ENCODE measurements at places on chromosomes 12 and 14.

DNA sequence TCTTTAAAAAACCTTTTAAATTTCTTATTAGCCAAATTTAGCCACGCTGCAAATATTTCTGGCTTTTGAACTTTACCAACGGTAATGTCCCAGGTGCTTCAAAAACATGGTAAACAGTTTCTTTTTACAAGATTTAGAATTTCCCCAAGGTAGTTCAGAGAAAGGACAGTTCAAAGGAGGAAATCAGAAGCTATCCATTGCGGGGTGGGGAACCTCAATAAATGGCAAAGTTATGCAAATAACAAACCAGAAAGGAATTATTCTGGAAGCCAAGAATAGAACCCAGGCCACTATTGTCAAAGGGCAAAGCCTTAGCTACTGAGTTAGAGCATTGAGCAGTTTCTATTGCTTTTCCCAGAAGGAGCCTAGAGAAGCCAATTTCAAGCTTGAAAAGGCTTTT, 62.3 kb downstream of the PDE6H start:
- DNase-seq = no peak

DNA sequence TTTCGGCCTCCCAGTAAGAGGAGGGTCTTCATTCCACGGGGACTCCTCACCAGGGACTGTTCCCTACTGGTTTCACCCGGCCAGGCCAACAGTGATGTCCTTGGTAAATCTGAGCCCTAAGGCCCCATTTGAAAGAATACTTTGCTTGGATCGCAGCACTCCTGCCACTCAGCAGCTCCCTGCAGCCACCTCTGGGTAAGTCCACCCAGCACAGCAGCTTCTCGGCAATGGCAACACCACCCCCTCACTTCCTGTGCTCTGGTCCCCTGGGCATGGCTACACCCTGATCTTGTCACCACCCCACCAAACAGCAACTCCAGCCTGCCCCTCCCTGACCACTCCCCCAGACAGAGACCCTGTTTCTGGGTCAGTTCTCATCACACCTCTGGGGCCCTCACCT, 100.3 kb downstream of the SETD3 start:
- DNase-seq = no peak

- DNase-seq = no peak
Measured at GRCh38 chr14:30906752-30907658, 32.6 kb downstream of the COCH start.

GRCh38 chr14:74426202-74426582, at the start of gene SYNDIG1L:
SYNDIG1L (minus strand) TSS chr14:74426210; CDS start chr14:74409744, 16,466 bp downstream.
- no peak for DNase-seq

GRCh38 chr14:92552066-92552465, 38.5 kb downstream of the RIN3 start:
- no peak for DNase-seq

DNA sequence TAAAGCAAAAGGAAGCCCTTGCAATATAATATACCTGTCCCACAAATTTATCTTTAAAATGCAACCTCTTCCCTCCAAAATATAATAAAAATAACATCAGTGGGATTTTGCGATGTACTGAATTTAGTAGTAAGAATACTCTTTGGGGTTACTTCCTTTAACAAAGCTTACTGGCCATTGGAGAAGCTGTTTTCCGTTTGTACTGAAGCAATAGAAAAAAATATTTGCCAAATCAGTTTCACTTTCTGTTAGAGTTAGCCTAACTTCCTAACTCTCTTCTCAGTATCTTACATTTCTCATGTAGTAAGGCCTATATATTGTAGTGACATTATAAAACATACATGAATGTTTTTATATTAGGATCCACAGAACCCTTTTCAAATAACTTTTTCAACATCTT, 3.7 kb downstream of the MAX start:
- DNase-seq = no peak

GRCh38 chr14:23478109-23478759, 8.7 kb downstream of the NGDN start:
- DNase-seq = no peak

- no peak for DNase-seq
Measured at GRCh38 chr12:102954134-102954533, 3.3 kb upstream of the ASCL1 start.

GRCh38 chr14:75879031-75879430, 102.8 kb downstream of the TGFB3 start:
- DNase-seq = no peak

GRCh38 chr12:115216301-115216700, 532.3 kb upstream of the TBX3 start:
- peak; percentile 84 for DNase-seq

GRCh38 chr14:100640471-100641273, 53.5 kb upstream of the BEGAIN start:
- DNase-seq = no peak

DNA sequence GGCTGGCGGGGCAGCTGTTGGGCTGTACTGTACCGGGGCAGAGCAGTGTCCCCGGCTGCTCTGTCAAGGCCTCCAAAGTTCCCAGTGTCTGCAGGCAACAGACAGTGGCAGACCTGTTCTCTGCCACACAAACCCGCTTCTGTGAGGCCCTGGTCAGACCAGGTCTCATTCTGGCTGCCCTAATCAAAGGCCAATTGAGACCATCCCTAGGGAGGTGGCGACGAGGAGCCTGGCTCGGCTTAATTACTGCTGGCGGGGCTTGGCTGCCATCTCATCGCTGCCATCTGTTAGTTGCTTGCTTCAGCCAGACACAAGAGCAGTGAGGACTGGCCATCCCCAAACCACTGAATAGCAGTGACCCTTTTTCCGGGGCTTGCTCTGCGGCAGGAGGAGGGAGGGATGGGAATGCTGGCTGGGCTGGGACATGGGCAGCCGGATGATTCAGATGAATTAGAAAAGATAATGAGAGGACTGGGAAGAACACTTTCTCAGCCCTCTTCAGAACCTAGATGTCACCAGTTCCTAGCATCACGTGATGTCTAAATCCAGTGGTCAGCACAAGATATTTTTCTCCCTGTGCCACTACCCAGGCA, 24.5 kb downstream of the ERG28 start:
- DNase-seq = no peak

DNA sequence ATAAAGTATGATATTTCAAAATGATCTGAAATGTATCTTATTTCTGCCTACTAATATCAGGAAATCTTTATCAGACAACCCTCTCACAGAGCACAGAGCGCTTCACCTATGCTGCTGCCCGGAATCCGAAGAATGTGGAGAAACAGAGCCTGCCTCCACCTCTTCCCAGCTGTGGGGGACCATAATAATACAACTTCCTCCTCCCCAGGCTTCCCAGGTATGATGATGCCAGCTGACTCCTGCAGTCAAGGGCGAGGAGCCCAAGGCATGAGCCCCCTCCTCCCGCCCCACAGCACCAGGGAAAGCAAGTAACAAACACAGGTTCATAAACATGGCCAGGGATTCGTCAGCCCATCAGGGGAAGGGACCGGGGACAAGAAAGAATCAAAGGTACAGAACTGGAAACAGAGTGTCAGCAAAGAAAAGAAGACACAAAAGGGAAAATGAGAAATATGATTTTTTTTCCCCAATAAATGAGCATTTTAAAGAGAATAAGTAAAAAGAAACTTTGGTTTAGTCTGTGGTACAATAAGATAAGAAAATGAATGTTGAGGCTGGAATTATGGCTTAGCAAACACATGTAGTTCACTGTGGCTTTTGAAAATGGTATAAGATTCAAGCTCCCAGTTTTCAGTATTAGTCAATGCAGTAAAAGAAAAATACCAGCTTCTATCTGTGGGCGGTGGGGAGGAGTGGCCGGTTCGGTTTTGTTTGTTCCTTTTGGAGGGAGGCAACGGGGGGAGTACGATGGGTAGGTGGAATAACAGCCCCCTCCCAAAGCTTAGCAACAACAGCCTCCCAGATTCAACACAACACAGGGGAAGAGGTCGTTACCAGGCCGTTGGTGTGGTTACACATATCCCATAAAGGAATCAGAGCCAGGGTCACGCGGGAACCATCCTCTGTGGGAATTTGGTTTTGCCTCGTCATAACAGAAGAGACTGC, 68.3 kb downstream of the SETD3 start:
- no peak for DNase-seq

DNA sequence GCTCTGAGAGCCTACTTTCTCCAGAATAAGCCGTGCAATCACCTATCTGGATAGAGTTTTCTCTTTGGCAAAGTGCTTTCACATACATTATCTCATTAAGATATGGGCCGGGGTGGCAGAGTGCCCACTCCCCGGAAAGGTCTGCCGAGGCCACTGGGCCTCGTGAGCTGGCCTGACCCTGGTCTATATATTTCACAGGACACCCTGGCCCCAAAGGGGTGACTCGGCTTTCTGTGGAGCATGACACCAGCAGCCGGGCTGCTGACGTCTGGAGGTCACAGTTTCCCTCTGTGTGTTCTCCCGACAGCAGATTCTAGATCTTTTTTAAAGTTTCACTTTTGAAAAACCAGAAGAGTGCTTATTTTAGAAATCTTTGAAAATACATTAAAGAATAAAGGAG, 27.9 kb upstream of the ATP2A2 start:
- no peak for DNase-seq

- no peak for DNase-seq
Measured at GRCh38 chr14:29169408-29169807, 402.8 kb downstream of the FOXG1 start.

- no peak for DNase-seq
Measured at GRCh38 chr14:69481815-69482568, 2.5 kb upstream of the PLEKHD1 start.

DNA sequence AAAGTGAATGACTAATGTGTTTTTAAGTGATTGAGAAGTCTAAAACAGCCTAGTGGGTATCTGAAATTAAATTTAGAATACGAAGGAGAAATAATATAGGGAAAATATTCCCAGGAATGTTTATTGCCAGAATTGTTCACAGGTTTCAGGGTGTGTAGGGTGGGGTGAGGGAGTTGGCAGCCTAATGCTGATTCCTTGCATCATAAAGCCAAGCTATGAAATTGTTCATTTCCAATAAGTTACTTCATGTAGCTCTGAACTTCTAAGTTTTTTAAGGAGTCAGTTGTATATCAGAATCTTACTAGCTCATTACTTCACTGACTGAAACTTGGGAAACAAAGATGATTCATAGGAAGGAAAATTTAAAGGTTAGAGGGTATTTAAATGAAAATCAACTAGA, 56.4 kb downstream of the RAB35 start:
- no peak for DNase-seq

DNA sequence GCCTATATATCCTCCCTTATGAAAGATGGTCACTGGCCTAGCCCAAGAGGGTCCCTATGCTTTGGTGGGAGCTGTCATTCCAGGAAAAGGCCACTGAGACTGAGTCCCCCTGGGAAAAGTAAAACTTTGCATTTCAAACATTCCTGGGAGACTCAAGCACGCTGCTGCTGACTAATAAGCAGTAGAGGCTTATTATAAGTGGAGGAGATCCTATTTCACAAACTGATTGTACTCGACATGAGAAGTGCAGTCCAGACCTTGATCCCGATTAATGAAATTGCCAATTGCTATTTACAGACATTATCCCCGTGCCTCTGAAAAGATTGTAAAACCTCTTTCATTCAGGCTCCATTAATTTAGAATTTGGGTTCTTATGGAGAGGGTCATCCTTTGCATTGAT, 96.6 kb downstream of the EMP1 start:
- no peak for DNase-seq

DNA sequence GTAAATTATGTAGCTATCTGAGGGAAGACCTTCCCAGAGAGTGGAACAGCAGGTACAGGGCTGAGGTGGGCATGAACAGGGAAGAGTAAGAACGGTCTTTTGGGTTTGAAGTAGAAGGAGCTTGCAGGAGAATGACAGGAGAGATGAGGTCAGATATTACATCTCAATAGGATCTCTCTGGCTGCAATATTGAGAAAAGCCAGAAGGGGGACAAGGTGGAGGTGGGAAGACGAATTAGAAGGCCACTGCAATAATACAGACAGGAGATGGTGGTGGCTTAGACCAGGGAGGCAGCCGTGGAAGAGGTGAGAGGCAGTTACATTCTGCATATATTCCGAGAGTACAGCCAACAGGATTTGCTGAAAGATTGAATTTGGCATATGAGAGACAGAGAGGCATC, 310.2 kb downstream of the APAF1 start:
- DNase-seq = no peak

GRCh38 chr12:19186722-19187661, 57.5 kb downstream of the PLEKHA5 start:
- no peak for DNase-seq

DNA sequence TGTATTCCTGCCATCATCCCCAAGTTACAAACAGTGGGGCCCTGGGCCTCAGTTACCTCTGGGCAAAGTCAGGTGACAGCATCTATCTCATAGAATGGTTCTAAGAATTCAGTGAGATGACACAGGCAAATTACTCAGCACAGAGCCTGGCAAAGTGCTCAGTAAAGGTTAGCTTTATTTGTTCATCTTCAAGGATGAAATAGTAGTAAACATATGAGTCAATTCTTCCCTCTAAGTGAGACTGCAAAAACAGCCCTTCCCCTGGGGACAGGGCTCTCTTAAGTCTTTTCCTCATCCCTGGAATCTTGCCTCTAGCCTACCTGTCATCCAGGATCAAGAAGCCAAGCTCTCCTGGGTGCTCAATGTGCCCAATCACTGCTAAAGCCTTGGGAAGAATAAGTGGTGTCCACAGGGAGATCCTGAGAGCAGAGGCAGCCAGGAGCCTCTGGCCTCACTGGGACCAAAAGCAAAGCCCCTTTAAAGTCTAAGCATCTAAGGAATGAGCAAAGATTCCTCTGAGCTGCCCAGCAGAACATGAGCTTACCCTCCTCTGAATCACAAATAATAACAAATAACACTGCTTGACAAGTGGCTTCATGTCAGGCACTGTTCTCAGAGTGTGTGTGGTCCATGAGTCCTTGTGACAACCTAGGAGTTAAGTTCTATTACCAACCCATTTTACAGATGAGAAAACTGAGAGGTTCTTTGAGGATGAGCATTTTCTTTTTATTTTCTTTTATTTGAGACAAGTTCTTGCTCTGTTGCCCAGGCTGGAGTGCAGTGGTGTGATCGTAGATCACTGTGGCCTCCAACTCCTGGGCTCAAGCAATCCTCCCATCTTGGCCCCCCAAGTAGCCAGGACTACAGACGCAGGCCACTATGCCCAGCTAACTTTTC, 12.1 kb downstream of the NUAK1 start:
- peak; percentile 64 for DNase-seq

- no peak for DNase-seq
Measured at GRCh38 chr14:94771158-94771905, 1.4 kb upstream of the GSC start.

DNA sequence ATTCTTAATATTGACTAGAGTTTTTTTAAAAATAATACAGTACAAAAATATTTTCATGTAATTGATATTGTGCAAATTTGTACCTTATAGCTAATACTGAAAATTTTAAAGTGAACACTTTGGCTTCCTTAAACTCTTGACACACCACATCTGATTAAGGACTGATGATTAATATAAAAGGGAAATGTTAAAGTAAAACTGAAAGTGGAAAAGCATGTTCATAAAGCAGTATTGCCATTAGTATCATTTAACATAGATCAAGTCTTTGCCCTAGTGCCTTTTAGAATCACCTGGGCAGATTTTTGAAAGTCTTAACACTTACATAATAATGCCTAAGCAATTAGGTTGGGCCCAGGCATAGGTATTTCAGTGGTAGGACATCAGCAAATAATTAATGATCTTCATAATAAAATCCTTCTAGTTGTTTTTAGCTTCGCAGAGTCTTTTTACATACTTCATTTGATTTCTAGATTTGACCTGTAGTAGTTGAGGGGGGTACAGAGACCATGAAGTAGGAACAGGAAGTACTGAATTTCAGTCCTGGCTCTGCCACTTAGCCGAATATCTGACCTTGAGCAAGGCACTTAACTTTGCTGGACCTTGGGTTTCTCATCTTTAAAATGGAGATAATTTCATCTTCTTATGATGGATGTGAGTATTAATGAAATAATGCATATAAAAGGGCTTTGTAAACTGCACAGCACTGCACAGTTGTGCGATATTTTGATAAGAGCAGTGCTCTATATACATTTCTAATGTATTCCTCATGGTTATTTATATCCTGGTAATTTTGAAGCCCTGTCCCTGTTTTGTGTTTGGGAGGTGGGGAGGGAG, 43.7 kb downstream of the MARK3 start:
- DNase-seq = no peak
